ENCODE measurements at places on chromosomes 6 and 20.

GRCh38 chr6:1739680-1740079 is 130.0 kb downstream of the FOXC1 start:
- DNase-seq: no peak
- H3K4me3 ChIP-seq: no peak overlapping the region
- peaks cover 8% of the 10 kb centered on the region for H3K27me3 ChIP-seq
- H3K27ac ChIP-seq: no peak overlapping the region

DNA sequence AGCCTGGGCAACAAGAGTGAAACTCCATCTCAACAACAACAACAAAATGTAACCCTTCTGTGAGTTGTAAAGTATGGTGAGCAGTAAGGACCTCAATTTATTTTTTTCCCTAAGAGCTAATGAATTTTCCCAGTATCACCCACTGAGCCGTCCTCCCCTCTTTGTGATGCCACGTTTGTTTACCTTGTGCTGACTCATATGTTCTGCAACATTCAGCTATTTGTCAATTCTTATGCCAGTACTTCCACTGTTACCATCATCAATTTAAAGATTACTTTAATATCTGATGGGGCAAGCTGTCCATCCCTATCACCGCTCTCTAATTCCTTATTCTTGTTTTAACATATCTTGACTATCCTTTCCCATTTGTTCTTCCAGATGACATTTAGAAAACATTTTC is 37.5 kb downstream of the MAK start:
- no peak overlapping the region for H3K27ac ChIP-seq
- no peaks in the 10 kb centered on the region for H3K4me1 ChIP-seq
- DNase-seq: no peak
- peaks cover 23% of the 10 kb centered on the region for H3K36me3 ChIP-seq
- no peaks in the 10 kb centered on the region for H3K27me3 ChIP-seq

- peaks cover 49% of the 10 kb centered on the region for H3K4me1 ChIP-seq
- peaks cover 18% of the 10 kb centered on the region for H3K27me3 ChIP-seq
- H3K27ac ChIP-seq: no peak overlapping the region
- DNase-seq: no peak
- H3K4me3 ChIP-seq: no peak overlapping the region
- H3K36me3 ChIP-seq: no peaks in the 10 kb centered on the region
Observed at GRCh38 chr20:48169650-48170225, 384.5 kb upstream of the SULF2 start.

GRCh38 chr20:44910690-44911262 is 916 bp downstream of the PABPC1L start:
- H3K4me1 ChIP-seq: peaks cover 34% of the 10 kb centered on the region
- peaks cover 35% of the 10 kb centered on the region for H3K36me3 ChIP-seq
- peak overlapping the region; percentile 87 for H3K4me3 ChIP-seq
- no peaks in the 10 kb centered on the region for H3K27me3 ChIP-seq

DNA sequence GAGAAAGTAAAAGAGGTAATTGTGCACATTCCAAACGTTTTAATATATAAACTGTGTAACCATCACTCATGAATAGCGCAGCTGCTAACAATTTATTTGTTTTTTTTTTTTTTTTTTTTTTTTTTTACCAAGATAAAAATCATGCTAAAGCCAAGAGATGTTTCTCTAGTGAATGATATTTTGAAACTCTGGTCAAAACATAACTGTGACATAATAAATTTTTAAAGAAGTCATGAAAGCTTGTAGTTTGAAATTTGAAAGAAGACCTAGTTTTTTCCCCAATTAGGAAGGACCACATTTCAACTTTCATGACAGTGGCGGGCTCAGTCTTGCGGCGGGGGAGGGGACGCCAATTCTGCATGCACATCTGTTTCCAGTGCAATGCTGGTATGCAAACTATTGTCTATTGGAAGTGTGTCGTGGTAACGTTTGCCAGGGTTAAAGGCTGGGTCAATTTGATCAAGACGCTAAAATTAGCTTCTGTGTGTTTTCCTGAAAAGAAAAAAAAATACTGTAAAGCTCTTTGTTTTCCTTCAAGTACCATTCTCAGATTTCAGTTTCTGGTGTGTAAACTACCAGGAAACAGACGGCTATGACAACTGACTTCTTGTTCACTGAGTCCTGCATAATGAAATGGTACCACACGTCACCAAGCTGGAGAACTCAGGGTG is 211.9 kb downstream of the FOXC1 start:
- peak overlapping the region; percentile 93 for H3K27ac ChIP-seq
- DNase-seq: peak; percentile 53
- peaks cover 11% of the 10 kb centered on the region for H3K27me3 ChIP-seq
- H3K36me3 ChIP-seq: peaks cover 9% of the 10 kb centered on the region
- H3K4me1 ChIP-seq: peaks cover 42% of the 10 kb centered on the region

DNA sequence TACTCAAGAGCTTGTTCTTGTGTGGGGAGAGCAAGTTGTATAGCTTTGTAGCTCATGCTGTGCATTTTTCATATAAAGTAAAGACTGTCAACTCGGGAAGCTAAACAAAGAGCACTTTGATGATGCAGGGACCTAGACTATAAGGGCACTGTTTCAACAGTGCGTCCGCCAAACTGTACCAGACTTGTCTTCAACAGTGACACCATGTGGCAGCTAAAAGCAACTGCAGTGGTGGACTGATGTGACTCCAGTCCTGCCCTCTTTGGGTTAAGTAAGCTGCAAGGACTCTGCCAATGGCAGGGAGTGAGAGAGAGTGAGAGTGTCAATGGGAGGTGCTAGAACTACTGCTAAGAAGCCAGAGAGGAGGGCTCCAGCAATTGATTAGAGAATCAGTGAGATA is 48.1 kb upstream of the MC3R start:
- H3K36me3 ChIP-seq: no peaks in the 10 kb centered on the region
- no peak for DNase-seq
- no peak overlapping the region for H3K4me3 ChIP-seq
- no peaks in the 10 kb centered on the region for H3K4me1 ChIP-seq
- H3K27me3 ChIP-seq: no peaks in the 10 kb centered on the region
- no peak overlapping the region for H3K27ac ChIP-seq
